ELF-1 (cell line): ENCODE measurements at places on chromosomes 7 and 10.

GRCh38 chr10:133394801-133395221 is 854 bp downstream of the MTG1 start:
- DNase-seq, result no peak

GRCh38 chr7:30649717-30650420 is 32.4 kb downstream of the CRHR2 start:
- no peak for DNase-seq

DNA sequence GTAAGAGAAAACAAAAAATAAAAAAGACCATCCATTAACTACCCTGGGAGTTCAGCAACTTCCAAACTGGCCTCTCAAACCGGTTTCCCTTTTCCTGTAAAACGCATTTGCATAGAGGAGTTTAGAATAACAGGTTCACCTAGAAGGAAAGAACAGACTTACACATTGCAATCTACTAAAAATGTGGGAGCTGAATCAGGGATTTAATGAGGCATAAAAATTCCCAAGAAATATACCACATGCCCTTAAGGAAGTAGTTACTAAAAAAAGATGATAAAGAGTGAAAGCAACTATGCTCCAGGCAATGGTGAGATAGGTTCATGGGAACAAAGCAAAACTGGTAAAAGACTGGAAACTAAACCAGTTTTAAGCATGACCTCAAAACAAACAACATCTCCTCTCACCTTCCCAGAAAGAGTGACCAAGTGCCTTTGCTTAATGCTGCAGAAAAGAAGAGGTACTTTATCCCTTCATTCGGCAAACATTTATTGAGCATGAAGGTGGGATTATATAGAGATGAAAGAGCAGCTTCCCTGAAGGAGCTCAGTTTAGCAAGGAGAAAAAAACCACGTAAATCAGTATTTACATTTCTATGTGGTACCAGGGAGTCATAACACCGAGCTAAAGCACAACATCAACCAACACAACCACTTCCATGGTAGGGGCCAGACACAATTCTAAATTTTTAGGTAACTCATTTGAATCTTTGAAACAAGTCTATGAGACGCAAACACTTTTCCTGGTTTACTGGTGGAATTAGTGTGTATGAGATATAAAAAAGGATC is 152.8 kb downstream of the SGMS1 start:
- DNase-seq, result peak; percentile 59

DNA sequence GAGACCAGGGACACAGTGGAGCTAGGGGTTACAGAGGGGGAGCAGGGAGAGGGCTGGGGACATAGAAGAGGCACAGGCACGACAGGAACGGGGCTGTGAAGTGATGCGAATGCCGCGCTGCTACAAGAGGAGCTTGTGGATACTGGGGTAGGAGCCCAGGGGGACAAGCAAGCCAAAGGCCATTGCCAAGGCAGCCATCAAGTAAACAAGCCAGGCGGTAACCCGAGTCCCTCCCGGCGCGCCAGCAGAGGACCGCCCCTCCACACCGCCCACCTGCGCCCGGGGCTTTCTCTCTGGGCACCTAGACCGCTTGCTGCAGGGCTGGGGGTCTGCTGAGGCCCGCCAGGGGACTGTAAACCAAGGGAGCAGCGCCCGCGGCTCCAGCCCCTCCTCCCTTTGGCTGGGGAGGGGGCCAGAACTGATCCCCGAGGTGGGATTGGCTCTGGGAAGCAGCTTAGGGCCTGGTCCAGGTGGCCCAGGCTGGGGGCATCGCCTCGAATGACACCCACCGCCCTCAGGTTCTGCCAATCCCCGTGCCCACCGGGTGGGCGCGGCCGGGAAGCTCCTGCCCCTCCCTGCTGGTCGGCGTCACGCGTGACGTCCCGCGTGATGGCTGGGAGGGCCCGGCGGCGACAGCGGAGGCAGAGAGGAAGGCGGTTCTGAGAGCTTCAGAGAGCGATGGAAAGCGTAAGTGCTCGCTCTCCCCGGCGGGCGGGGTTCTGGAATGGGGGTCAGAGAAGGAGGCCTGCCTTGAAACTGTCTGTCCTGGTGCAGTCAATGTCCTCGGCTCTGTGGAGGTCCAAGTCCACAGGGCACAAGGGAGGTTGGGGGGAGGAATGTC is 982 bp downstream of the SFXN3 start:
- DNase-seq, result peak; percentile 72

DNA sequence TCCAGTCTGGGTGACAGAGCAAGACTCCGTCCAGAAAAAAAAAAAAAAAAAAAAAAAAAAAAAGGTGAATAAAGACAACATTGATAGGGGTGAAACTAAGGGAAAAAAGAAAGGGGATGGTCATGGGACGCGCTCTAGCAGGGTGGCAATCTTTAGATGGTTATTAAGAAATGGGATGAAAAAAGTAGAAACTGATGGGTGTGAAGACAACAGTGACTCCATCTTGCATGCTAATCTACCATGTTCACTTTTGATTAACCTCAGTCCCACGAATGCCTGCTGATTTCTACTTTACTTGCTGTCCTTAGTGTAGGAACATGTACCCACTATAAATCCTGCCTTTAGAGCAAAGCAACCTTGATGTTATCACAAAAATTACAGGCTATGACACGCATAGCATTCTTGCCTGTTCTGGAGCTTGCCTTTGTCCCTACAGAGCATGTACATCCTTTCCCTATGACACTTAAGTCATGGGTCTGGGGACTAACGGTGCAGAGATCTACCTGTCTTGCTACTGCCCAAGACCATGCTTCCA is 38.5 kb downstream of the P4HA1 start:
- no peak for DNase-seq

GRCh38 chr7:142488036-142488633 is 230.3 kb upstream of the PRSS58 start:
- DNase-seq, result no peak

GRCh38 chr10:65993451-65993850 is 932.4 kb upstream of the LRRTM3 start:
- DNase-seq, result no peak

GRCh38 chr10:6612371-6612770 is 32.3 kb upstream of the PRKCQ start:
- DNase-seq, result no peak

DNA sequence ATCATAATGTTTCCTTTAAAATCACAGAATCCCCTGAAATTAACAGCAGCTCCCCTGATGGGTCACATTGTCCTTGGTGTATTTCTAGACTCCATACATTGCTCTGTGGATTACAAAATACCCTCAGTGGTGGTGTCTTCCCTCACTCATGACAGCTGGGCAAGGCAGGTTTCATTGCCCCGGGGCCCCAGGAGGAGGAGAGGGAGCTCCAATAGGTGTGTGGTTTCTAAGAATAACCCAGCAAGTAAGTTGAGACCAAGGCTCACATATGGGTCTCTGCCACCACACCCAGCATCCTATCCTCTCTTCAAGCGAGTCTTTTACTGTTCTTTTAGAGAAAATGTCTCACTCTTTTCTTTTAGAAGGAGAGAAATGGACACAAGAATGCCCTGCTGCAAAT is 63.6 kb downstream of the PKD1L1 start:
- DNase-seq, result no peak

- DNase-seq, result no peak
These were observed 326.0 kb downstream of the PTPRN2 start for GRCh38 chr7:158261362-158262235.

DNA sequence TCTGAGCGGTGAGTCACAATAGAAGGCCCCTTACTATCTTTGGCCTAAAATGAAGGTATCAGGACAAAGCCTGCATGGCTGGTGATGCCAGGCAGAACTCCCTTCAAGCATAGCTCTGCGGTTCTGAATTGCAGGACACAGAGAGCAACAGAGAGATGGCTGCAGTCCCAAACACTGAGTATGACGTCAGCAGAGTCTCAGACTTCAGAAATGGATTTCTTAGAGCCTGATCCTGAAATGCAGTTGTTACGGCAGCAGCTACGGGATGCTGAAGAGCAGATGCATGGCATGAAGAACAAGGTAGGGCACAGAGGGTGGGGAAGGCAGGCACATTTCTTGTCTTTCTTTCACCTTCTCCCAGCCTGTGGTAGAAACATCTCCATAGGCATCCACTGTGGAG is 13.5 kb downstream of the CCDC136 start:
- no peak for DNase-seq

DNA sequence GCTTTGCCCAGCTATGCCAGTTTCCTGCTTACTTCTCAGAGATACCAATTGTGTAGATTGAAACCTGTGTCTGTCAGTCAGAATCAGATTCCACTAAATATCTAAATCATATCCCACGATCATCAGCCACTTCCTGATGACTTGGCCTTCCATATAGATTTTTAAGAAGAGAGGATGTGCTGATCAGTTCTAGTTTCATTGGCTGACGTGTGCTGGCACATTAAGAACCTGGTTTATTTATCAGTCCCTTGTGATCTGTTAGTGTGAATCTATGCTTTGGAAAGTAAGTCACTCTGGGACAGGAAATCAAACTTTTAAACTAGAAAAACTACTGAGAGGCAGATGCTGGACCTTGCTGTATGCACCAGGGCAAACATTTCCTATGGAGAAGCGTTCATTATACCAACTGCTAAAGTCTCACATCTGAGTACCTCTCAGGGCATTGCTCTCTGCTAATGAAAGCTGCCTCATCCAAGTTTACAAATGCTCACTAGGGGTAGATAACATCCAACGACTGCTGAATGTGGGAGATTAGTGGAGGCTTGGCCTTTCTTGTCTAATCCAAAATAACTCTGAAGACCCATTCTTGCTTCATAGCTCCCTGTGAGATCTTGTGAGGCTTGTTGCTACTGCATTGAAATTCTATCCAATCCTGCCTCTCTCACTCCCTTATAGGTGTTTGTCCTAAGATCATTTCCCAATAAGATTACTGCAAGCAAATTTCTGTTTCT is 109.1 kb downstream of the ARL4A start:
- no peak for DNase-seq

DNA sequence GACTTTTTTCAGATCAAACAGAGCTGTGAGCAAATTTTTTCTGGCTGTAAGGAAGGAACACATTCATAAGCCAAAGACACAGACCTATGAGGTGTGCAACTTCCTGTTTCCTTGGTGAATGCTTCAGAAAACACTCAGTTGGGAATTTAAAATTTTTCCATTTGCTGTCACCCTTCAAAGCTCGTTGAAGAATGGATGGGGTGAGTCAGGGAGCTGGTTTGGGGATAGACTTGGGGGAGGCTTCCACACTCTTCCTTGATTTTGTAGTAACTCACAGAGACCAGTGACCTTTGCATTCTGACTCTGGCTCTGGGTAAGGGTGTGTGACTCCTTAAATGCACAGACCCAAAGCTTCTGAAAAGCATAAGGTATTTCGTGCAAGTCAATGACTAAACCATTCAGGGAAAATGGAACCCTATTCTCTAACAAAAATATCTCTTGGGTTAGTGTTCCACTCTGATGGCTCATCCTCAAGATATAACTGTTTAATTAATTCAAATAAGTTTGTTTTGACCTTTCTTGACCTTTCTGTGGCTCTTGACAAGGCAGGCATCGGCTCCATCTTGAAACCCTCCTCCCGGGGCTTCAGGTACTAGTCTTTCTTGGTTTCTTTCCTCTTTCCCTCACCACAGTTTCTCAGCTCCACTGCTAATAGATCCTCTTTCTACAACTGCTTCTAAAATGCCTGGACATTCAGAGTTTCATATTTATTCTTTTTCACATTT is 227.8 kb upstream of the INHBA start:
- no peak for DNase-seq

DNA sequence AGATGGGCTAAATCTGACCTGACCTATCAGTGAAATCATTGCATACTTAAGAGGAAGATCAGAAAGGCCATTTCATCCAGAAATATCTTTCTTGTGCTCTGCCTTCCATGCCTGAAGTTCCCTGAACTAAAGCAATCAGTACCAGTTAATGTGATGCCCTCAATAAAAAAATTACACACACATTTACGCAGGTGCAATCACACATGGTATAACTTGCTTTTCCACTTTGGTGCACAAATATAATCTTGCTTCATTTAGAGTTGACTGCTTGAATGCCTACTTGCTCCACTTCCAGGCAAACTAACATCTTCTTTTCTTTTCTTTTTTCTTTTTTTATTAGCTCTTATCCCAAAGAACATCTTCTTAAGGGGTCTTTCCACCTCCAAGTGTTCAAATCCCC is 58.3 kb upstream of the KIF5B start:
- DNase-seq, result no peak

DNA sequence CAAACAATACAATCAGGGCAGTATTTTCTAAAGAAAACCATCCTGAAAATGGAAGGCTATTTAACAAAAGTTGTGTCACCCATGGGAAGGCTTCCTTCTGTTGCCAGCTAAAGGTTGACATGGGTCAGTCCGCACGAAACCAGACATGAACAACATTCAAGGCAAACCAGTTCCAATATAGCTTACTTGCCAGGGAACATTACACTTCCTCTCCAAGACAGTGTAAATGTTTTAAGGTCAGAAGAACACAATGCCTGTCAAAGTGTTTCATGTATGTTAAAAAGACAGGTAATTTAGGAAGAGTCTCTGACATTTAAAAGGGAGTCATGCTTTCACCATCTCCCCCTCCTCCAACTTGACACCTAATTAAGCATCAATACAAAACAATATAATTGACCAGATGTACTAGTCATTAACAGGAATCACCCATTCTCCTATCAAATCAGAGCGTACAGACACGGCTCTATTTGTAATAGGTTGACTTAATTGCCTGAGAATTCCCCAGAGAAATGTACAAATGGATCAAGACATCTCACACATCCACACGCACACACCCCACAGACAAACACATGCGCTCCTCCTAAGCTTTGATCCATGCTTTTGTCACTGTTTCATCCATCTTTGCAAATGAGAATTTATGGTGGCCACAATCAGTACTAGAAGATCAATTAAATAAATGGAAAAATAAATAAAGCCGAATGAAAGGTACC is 69.5 kb downstream of the CACNA2D1 start:
- DNase-seq, result no peak

GRCh38 chr10:70391654-70392053 is 9.2 kb upstream of the LRRC20 start:
- DNase-seq, result no peak

DNA sequence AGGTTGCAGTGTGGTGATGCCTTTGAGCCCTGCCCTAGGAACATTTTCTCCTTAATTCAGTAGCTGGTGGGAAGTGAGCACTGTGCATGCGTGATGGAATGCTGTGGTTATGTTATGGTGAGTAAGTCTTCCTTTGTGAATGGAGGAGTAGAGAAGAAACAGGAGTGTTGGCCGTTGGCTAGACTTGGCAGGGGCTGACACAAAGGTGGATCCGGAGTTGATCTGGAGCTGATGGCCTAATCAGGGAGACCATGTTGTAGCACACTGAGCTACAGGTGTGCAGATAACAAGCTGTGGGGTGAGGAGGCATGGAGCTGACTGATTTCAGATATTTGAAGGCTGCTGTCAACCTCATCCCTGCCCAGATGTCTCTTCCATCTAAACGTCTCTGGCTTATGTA is 122.3 kb downstream of the CNNM2 start:
- no peak for DNase-seq

DNA sequence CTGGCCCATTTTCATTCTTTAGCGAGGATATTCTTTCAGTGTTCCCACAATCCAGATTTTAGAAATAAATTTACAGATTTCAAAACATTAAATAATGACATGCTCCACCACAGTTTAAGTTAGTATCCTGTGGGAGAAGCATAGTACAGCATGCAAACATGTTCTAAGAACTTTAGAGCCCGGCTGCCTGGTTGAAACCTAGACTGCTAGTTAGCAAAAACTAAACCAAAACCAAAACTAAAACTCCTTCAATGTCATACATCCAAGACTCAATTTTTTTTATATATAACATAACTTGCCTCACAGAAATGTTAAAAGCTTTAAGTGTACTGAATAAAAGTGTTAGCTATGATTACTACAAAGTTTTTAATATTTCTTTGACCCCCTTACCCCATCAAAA is 17.0 kb downstream of the TRA2A start:
- DNase-seq, result no peak
